ENCODE measurements at places on chromosomes 11 and 22.

GRCh38 chr11:29634244-29634643 lies 382.6 kb downstream of the KCNA4 start:
- no peak for DNase-seq

DNA sequence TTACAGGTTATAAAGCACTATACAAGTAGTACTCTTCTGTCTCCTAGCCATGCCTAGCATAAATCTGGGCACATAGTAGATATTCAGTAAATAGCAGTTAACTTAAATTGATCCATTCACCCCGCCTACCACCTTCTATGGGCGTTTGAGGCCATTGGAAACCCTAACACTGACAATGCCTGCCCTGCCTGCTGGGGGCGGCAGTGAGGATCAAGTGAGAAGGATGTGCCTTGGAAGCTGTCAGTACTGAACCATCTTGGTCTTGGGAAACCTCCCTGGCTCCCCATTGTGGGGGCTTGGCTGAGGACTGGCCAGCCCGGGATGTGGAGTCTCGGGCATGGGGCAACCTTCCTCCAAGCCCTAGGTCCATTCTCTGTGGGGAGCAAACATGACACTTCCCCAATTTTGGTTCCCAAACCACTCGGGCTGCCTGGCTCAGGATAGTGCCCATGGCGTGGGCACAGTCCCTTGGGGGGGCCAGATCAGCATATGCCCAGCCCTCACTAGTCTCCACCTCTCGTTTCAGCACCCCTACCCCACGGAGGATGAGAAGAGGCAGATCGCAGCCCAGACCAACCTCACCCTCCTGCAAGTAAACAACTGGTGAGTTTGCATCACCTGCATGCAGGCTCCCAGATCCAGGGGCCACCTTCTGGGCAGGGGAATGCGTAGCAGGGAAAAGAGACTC lies 67.4 kb downstream of the FEZ1 start:
- no peak for DNase-seq

DNA sequence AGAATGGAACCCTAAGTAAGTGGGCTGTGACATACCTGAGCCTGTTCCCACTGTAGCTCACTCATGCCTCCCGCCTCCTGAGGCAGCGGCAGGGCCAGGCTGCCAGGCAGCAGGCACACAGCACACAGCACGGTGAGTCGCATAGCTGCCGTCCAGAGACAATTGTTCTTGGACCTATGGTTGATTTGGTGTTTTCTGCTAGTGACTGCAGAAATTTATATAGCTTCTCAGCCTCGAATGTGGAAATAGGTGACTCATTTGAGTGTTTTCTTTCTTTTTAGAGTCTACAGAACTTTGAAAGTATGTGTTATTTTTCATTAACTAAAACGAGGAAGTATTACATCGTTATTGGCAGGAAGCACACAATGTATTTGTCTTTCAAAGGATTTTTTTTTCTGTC lies at the start of gene MMP7:
Gene MMP7 (minus strand): TSS at position 190 of the 400 bp plus-strand sequence. CDS start 47 bp downstream, at position 143.
- no peak for DNase-seq

- DNase-seq: no peak
These were observed 1.5 kb upstream of the CHST1 start for GRCh38 chr11:45666648-45667642.

- DNase-seq: no peak
These were observed 50.5 kb upstream of the WNT7B start for GRCh38 chr22:46027211-46028105.

DNA sequence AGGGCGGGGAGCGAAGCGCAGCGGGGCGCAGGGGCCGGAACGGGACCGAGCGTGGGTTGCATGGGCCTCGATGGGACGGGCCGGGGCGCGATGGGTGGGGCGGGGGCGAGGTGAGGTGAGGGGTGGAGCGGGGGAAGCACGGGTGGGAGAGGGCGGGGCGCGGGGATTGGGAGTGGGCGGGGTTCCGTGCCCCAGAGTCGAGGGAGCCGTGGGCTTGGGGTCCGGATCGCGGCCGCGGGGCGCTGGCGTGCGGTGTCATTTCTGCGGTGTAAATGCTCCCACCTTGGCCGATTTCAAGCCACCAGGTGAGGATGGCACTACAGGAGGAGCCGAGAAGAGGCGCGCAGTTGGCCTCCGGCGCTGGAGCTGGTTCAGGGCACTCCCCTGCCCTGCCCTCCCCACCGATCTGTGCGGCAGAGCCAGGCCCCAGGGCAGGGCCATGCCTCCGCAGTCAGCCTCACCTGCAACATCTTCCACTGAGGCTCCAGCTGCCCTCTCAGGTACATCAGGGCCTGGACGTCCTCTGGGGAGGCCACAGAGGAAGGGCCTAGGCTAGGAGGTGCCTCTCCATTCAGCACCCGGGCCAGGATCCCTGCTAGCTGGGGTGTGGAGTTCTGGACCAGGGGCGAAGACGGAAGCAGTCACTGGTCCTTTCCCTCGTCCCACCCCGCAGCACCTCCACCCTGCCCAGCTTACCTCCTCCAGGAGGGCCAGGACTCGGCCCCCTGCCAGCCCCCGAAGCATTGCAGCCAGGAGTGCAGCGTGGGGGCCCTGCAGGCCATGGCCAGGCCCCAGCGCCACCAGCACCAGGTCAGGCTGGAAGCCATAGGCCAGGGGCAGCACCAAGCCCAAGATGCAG lies 620 bp upstream of the TUBGCP6 start:
- peak; percentile 73 for DNase-seq

DNA sequence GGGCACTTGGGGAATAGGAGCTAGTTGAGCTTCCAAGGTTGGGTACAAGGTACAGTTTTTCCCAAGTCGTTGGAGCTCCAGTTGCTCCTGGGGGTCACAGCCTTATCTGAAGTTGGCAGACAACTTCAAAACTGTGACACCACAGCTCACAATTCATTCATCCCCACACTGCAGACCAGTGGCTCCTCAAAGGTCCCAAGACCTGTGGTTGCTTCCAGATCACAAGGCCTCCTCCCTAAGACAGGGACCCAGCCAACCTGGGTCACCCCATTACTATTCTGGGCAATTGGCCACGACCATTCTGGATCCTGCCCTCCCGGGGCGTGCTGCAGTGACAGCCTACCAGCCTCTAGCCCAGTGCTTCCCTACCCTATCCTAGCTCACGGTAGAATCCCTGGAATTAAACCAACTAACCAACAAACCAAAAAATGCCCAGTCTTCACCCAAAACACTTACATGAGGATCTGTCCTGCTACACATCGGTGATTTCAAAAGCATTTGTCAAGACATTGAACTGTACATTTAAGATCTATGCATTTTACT lies 862 bp upstream of the PDXP start:
- DNase-seq: no peak

DNA sequence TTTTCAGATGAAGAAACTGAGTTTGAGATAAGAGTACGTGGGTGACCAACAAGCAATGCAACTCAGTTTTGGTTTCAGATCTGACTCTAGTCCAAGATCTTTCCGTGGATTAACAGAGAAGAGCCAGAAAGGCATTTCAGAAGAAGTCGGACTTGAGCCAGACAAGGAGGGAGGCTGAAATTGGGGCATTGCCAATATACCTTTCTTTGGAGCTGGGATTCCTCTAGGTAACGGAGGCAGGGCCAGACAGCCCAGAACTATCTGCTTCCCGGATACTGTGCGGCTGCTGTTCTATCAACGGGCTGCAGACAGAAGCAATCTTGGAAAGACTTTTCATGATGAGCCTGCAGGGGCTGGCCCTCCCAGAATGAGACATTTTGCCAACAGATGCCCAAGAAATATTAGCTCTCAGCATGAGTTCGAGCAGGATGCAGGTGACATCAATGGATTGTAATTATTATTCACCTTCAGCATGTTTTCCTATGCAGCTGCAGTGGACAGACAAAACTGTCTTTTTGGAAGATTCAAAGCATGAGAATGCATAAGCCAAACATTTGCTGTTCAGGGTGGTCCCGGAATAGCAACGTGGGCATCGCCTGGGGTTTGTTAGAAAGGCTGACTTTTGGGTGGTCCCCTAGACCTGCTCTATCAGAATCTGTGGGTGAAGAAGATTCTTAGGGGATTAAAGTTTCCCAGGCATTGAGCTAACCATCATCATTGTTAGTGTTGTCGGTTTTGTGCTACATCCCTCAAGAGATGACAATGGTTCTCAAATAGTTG lies 95.7 kb downstream of the SCN3B start:
- DNase-seq: no peak

- DNase-seq: no peak
These were observed 4.6 kb downstream of the LRRC32 start for GRCh38 chr11:76665921-76666351.

DNA sequence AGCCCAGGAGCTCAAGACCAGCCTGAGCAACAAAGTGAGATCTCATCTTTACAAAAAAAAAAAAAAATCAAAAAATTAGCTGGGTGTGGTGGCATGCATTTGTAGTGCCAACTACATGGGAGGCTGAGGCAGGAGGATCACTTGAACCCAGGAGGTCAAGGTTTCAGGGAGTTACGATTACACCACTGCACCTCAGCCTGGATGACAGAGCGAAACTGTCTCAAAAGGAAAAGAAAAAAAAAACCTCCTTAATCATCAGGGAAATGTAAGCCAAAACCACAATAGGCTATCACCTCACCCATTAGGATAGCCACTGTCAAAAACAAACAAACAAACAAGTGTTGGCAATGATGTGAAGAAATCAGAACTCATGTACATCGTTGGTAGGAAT lies 13.4 kb downstream of the DGCR2 start:
- no peak for DNase-seq

GRCh38 chr11:120681434-120682331 lies 170.1 kb downstream of the GRIK4 start:
- DNase-seq: no peak

GRCh38 chr11:133821776-133822175 lies 23.5 kb downstream of the SPATA19 start:
- no peak for DNase-seq

DNA sequence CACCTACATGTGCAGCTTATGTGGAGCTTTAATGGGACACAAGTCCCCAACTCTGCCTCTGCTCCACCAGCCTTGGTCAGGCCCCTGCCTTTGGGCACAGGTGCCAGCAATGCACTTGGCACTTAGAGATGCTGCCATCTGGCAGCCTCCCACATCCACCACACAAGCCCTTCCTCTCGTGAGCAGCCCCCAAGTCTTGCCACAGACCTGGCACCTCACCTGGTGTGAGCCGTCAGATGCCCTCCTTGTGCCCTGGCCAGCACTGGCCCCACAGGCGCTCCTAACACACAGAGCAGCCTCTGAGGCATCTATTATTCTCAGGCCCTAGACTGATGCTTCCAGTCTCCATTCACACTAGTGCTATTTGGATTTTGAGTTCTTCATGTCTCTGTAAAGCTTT lies 24.5 kb upstream of the SERPIND1 start:
- no peak for DNase-seq

DNA sequence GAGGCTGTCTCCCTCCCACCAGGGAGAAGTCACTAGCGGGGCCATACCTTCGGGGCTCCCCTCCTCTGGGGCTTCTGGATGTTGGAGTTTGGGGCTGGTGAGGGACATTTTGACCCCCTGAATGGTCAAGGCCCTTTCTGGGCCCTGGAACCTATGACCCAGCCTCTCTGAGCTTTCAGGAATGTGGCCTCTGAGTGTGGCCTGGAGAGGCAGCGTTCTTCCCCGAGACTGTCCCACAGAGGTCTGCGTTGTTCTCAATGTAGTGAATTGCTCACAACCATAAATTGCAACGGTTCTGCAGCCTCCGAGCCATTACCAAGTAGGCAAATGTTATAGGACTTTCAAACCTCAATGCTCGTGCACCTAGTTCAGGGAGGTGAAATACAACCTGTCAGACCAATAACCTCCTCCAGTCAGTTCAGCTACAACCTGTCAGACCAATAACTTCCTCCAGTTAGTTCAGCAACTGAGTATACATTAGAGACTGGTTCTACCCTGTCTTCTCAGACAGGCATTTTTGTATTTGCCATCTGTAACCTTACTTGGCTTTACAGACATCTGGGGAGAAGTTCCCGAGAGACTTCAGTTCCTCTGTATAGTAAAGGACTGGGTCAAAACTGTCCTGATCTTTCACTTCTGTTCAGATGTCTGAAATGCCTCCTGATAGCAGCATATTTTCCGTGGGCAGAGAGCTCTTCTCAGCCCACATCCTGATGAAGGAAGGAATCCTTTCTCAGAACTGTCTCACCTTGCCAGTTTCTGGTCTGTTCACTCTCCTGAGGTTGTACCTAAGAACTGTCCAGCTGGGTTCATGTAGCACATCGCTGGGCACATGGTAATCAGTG lies 34.2 kb downstream of the MICAL2 start:
- DNase-seq: no peak

Measured in activated T-cell treated with anti-CD3 and anti-CD28 coated beads for 4 hours (primary cell).